M059J (cell line): ENCODE measurements at places on chromosomes 1 and 21. TPM values are rescaled to one million over a fixed set of nuclear protein-coding genes. Genes with fewer than 3 reads are reported as not detected.
A peak's percentile ranks its signal among the peaks of the same experiment; 100 is the strongest.

DNA sequence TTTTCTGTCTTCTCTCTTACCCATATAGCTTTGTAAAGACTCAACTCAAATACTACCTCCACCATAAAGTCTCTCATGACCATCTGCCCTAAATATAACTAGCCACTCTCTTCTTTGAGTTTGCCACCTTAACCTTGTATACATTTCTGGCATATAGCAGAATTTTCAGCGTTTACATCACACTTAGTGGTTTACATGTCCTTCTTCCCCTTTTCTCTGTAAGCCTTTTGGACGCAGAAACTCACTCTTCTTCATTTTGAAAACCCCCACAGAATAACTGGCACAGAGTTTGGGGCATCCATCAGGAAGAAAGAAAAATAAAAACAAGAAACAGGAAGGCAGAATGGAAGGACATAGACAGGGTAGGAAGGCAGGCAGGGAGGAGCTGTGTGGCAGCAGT lies 131.8 kb upstream of the DUSP10 start:
- DNase-seq, result no peak

FTCD gene
- not detected in 2 replicates for total RNA-seq

GRCh38 chr1:221760911-221761310 lies 19.0 kb upstream of the DUSP10 start:
- DNase-seq, result no peak

GRCh38 chr1:8902765-8903164 lies 24.3 kb upstream of the ENO1 start:
- peak; percentile 88 for DNase-seq

DNA sequence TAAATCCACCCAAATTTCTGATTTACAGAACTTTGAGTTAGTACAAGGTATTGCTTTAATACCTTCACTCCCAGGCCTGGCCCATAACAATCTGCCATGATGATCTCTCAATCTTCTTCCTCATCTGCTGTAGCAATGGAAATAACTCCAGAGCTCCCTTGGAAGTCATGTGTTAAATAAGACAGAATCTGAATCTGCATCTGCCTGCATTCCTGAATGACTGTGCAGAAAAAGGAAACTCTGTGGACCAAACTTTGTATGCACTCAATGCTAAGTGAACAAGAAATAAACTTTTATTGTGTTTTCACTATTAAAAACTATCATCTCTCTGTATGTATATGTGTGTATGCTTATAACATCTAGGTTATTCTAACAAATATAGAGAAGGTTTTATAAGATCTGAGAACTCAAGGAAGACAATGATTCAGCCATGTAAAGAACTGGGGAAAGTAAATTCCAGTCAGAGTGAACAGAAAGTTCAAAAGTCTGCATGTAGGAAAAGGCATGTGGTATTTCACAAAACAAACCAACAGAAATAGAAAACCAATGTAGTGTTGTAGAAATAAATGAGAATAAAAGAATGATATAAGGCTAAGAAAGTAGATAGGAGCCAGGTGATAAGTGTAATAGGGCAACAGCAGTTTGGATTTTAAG lies 390.2 kb downstream of the USH2A start:
- no peak for DNase-seq

SLC19A2 gene
- 8.1 and 10.4 TPM in 2 replicates for total RNA-seq

ADSS2 gene
- total RNA-seq, result 45.7 and 47.8 TPM in 2 replicates

GRCh38 chr1:79005945-79006344 lies 585 bp downstream of the ADGRL4 start:
- no peak for DNase-seq
